Esophagus squamous epithelium (tissue), 5 donors: ENCODE measurements at places on chromosomes 6 and 20.

DNA sequence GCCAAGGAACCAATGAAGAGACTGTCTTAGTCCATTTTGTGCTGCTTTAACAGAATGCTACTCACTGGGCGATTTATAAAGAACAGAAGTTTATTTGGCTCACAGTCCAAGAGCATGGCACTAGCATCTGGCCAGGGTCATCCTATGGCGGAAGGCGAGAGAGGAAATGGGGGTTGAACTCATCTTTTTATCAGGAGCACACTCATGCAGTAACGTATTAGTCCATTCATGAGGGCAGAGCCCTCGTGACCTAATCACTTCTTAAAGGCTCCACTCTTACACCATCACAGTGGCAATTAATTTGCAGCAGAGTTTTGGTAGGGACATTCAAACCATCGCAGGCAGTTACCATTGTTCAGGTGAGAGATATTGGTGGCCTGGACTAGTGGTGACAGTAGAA is 8.5 kb downstream of the ARFGEF2 start:
- DNase-seq: no peak

DNA sequence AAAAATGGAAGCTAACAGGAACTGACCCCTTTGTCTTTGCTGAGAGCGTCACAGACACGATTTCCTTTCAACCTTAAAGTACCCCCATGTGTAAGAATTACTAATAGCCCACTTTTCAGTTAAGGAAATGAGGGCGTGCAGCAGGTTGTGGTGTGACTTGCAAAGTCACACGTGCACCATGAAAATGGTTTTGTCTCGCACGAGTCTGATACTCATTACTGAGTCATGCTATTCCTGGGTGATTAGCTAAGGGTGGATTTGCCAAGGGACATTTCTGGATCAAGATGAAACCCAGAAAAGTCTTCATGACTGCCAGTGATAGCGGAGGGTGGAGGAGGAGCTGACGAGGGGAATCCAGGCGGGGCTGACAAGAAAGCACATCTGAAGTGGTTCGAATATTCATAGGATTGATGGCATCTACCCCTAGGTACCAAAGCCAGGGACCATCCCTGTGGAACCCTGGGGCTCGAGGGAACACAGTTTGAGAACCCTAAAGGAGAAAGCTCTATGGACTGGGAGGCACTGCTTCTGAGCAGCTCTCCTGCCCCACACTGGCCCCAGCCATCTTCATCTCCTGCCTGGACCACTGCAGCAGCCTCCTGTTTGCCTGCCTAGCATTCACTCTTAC is 12.1 kb upstream of the NFATC2 start:
- no peak for DNase-seq

GRCh38 chr6:7559651-7560385 is 18.3 kb downstream of the DSP start:
- DNase-seq: no peak

GRCh38 chr6:158009114-158009891 is 27.6 kb downstream of the SYNJ2 start:
- DNase-seq: no peak

- no peak for DNase-seq
Measured at GRCh38 chr6:19317431-19317986, 519.7 kb upstream of the ID4 start.

DNA sequence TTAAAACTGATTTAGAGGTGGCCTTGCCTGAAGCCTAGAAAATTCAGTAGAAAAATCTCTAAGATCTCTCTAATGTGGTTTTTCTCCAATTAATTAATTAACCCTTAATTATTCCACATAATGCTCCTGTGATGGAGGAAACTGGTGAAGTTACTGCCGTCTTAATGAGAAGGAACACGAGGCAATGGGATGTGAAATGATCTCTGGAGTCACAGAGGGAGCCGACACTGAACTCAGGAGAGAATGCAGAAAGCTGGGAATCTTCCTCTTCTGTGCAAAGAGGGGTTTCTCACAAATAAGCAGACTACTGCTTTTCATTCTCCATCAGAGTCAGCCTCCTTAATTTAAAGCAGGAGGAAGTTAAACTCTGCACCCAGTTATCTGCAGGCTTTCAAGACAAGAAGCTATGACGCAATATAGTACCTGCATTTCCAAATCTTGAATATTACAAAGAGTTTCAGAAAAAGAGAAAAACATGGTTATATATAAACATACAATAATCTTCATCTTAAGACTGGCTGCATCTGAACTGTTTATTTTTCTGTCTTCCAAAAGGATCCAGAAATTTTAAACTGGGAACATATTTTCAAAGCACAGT is 18.1 kb upstream of the SNRPB2 start:
- no peak for DNase-seq

DNA sequence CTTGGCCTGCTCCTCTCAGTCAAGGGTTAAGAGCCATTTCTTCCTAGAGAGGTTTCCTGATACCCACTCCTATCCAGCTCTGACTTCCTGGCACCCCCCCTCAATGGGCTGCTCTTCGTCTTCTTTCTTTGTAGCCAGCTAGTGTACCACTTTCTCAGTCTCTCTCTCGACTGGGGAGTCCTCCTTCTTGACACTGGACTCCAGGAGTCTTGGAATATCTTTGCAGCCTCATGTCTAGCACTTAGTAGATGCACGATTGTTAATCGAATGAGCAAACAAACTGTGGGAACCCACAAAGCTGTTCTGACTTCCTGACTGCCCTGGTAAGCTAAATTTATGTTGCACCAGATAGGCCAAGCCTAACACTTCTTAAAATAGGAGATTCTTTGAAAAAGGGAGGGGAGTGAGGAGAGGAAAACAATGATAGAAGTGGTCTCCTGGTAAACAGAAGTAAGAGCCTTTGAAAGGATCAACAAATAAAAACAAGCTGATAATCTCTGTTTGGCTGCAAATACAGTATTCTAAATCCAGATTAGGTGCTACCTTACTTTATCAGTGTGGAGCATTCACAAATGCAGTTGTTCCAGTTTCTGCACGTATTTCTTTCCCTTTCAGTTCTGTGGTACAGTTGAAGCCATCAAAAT is 160.1 kb upstream of the CITED2 start:
- no peak for DNase-seq

DNA sequence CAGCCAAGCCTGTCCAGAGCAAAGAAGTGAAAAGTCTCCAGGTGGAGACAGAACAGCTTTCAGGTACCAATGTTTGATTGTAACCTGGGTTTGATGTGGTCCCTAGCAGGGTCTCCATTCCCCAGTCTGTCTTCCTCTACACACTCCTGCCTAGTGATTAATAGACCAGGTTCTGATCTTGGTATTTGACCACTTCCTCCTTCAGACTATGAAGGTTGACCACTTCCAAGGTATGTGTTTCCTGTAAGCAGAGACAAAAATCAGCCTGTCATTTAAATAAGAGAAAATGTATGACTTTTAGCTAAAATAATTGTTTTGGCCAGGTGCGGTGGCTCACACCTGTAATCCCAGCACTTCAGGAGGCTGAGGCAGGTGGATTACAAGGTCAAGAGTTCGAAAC is 41.8 kb upstream of the TOP1 start:
- DNase-seq: no peak

DNA sequence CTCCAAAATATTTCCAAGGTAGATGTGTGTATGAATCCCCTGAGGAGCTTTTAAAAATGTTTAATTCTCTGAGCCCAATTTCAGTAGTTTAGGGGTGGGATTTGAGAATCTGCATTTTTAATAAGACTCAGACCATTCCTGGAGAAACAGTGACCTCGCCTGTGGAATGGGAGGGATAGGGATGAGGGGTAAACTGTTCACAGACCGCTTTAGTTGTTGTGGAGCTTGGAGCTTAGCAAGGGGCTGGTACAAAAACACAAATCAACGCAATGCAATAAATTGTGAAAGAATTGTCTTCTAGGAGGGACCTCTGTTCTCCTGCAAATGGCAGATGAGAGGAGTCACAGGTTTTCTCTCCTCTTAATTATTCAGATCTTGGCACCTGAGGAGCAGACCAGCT is 239.3 kb upstream of the SULF2 start:
- DNase-seq: no peak

- DNase-seq: no peak
Measured at GRCh38 chr6:145842693-145843546, 28.3 kb upstream of the FBXO30 start.

- DNase-seq: no peak
Measured at GRCh38 chr6:36793913-36794712, 45.1 kb downstream of the CPNE5 start.

DNA sequence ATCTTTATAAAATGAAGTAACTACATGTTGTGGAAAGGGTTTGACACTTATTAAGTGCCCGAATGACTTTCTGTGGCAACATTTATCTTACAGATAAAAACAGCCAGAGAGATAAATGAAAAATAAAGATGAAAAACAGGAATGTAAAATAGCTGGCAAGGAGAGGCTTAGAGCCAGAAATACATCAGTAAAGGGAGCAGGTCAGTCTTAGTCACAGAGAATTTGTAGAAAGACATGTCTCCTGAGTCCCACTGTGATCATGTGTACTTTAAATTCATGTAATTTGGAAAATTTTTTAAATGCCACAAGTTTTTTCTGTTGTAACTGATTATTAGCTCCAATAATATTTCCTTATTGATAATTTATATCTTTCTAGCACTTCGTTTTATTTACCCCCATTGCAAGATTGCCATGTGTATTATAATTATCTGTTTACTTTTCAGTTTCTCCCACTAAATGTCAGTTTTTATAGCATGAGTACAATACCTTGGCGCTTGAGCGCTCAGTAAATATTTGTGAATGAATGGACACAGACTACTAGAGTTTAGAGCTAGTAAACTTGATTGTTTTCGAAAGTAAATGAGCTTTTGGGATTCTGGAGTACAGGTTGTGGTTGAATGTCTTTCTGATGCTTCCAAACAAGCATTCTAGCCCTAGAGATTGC is 15.2 kb downstream of the TAB2 start:
- DNase-seq: no peak

DNA sequence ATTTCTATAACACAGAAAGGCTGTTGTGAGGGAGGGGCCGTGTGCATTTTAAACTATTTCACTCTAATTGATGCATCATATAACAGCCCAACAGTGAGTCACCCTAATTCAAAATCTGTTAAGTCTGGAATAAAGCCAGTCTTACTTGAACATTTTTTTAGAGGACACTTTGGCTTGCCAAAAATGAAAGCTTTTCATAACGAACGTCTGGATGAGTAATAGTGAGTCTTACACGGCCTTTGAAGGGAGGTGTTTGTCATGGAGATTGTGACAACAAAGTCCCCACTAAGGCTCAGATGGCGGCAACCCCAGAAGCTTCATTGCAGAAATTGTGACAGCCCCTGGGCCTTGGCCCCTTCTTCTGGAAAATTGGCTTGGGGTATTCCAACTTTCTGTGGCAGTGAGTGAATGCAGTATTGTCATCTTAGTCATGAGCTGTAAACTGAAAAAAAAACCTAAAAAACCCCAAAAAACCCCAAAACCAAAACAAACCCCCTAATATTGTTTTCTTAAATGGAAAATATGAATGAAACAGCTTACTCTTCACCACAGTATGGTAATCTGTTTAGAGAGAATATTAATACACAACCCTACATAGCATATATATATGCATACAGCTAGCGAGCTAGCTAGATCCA is 92.6 kb upstream of the CLDN20 start:
- no peak for DNase-seq

GRCh38 chr20:33442136-33443005 is 1.2 kb downstream of the SNTA1 start:
- DNase-seq: no peak

DNA sequence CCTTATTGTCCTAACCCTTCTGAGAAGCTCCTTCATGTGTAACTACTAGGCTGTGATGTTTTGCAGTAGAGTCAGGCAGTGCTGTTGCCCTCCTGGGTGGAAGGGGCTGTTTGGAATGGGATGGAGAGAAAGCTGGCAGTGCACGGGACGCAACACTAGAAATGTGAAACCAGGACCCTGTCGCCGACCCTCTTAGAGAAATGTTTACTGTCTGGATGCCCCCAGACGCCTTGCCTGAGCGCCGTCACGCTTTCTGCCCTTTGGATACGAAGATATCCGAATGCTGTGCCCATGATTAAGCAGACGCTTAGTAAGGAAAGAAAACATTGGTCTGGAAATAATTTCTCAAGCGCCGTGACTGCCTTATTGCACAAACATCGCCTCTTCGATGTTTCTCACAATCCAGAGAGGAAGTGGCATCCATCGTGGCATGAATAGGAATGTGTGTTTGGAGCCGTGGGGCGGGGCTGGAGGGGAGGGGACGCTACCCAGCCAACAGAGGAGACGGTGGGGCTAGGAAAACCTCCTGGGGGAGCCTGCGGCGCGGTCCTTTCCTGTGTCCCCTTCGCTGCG is 661 bp upstream of the PPP1R14C start:
- DNase-seq: no peak

- no peak for DNase-seq
Measured at GRCh38 chr6:89985751-89986493, 91.7 kb downstream of the GJA10 start.

DNA sequence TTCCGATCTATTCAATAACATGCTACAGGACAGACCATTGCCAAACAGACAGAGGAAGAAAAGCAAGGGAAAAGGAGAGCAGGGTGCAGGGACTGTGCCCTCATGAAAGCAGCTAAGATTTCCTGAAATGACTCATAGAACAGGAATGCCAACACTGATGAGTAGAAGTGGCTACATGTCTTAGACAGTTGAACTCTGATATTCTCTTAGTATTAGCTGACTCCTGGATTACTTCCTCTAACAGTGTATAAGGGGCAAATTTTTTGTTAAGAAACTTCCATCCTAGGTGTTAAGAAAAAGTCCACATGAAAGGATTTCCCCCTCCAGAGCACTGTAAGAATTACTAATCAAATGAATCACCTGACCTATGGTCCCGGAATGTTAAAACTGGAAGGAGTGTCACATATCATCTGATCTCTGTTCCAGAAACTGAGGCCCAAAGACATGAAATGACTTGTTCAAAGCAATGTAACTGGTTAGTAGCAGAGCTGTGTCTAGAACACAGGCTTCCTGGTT is 224.9 kb downstream of the IBTK start:
- no peak for DNase-seq

- no peak for DNase-seq
Measured at GRCh38 chr6:89410231-89410761, 1.8 kb downstream of the RRAGD start.

GRCh38 chr20:5279661-5280060 is 37.1 kb downstream of the PROKR2 start:
- DNase-seq: no peak

- DNase-seq: no peak
Measured at GRCh38 chr6:33720998-33721397, 9.5 kb upstream of the UQCC2 start.

DNA sequence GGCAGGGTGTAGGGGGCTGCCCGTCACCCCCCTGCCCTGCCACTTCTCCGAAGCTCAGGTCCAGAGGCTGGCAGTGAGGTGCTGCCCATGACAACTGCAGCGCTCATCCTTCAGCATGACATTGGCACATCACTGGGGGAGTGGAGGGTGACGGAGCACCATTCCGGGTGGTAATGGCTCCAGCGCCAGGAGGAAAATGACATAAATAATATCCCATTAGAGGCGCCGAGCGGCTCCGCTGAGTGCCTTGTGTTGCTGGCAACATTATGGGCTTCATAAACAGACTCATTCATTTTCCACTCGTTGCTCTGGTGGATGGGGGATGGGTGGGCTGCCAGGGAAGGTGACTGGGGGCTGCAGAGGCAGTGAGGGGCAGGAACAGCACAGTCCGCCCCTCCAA is 56.9 kb upstream of the CTNNBL1 start:
- DNase-seq: no peak

- no peak for DNase-seq
Measured at GRCh38 chr6:105077596-105078385, 102.0 kb downstream of the POPDC3 start.

GRCh38 chr6:157653521-157653920 is 169.5 kb upstream of the SNX9 start:
- no peak for DNase-seq
